ENCODE measurements at places on chromosomes 16 and 17.

- DNase-seq: no peak
Measured at GRCh38 chr17:27555339-27555738, 75.6 kb upstream of the LGALS9 start.

DNA sequence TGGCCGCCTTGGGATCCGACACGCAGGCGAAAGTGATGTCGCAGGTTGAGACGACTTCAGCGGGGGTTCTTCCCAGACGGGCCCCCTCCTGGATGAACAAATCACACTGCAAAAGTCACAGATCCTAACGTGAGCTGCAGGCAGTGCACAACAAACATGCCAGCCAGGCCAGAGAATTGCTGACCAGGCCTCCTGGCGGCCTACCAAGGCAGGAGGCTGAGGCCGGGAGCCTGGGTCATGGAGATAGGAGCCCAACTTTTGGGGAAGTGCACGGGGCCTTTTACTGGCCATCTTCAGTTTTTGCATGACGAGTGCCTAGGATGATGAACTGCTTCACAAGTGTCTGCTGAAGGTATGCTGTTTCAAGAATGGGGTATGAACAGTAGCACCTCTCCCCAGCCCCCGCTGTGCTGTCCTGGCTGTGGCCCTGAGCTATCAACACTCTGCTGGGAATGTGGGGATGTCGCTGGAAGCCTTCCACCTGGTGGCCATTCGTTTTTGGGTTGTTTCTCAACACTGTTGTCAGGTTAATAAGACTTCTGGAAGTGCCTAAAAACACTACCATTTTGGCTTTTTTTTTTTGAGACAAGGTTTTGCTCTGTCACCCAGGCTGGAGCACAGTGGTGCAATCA is 12.2 kb upstream of the ROGDI start:
- no peak for DNase-seq

DNA sequence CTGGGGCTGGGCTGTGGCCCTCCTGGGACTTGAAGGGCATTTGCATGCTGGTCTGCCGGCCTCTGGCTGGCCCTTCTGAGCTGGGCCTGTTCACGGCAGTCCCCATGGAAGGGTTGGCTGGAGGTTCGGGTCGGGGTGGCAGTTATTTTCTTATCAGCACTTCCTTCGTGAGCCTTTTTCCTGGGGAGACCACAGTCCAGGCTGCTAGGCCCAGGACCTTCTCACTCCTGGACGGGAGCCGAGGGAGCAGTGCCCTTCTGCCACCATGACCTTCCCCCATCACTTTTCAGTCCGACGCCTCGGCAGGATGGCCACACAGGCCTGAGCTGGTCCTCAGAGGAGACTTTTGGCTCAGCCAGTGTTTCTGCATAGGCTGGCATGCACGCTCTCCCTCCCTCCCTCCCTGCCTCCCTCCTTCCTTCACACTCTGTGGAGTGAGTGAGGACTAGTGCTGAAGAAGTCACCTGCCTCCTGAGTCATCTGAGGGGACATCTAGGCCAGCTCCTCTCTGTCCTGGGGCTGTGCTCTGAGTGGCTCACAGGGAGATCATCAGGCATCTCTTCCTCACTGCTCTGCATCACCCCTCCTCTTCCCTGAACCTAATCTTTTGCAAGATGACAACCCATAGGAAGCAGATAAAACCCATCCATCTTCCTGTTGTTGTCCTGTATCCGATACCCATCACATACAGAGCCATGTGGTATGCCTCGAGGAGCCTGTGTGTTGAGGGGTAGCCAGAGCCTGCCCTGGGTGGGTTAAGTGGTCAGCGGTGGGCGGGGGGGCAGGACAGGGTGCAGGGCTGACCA is 109.7 kb downstream of the RAP1GAP2 start:
- no peak for DNase-seq

GRCh38 chr17:4843321-4844000 is 10.3 kb downstream of the MINK1 start:
- no peak for DNase-seq

- no peak for DNase-seq
Measured at GRCh38 chr17:30379903-30380381, 1.2 kb downstream of the CPD start.

GRCh38 chr16:55411231-55411630 is 67.8 kb upstream of the MMP2 start:
- no peak for DNase-seq

DNA sequence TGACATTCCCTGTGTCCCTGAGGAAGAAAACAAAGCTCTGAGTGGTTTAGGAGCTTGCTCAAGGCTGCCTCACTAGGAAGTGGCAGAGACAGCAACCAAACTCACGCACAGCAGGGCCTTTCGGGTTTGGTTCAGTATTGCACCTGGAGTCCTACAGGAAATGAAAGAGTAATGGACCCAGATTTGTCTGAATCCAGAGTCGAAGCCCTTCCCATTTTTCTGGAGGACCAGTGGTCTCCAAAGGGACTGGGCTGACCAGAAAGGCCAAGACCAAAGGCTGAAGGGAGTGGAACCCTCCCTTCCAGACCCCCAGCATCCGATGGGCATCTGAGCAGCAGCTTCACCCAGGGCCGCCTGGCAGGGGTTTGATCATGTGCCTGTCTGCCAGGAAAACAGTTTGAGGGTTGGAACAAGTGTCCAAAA is 85.5 kb upstream of the RPL38 start:
- no peak for DNase-seq

- DNase-seq: no peak
Measured at GRCh38 chr16:78437352-78437968, 338.0 kb downstream of the WWOX start.

DNA sequence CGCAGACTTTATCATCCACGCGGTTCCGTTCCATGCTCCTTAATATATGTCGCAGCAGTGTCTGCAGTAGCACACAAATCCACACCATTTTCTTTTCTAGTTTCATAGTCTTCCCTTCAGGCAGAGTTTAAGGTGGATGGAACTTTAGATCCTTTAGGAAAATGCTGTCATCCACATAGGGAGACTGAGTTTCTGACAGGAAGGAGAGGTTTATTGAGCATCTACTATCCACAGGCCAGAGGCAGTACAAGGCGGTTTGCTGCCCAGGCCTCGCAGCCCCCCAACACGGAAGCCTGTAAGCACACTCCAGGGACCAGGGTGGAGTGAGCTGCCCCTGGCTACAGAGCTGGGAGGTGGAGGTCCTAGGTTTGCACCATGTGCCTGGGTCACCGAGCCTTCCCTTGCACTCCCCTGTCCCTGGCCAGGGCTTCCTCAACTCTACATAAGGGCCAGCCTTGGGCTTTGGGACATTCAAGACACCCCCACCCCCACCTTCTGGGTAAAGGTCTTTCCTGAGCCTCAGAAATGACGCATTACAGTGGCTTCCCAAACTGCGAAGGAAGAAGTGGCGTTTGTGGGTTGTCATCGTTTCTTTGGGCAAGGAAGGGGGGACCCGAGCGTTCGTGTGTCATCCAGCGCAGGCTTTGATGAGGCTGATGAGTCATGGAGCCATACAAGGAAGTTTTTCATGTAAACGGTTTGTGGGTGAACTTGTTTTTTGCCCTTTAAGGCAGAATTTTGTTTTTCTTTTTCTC is 146.5 kb upstream of the PLCG2 start:
- no peak for DNase-seq

- DNase-seq: peak; percentile 59
Measured at GRCh38 chr17:15432807-15433611, 34.4 kb downstream of the CDRT4 start.

- DNase-seq: no peak
Measured at GRCh38 chr17:34997355-34997862, 17.1 kb downstream of the LIG3 start.

DNA sequence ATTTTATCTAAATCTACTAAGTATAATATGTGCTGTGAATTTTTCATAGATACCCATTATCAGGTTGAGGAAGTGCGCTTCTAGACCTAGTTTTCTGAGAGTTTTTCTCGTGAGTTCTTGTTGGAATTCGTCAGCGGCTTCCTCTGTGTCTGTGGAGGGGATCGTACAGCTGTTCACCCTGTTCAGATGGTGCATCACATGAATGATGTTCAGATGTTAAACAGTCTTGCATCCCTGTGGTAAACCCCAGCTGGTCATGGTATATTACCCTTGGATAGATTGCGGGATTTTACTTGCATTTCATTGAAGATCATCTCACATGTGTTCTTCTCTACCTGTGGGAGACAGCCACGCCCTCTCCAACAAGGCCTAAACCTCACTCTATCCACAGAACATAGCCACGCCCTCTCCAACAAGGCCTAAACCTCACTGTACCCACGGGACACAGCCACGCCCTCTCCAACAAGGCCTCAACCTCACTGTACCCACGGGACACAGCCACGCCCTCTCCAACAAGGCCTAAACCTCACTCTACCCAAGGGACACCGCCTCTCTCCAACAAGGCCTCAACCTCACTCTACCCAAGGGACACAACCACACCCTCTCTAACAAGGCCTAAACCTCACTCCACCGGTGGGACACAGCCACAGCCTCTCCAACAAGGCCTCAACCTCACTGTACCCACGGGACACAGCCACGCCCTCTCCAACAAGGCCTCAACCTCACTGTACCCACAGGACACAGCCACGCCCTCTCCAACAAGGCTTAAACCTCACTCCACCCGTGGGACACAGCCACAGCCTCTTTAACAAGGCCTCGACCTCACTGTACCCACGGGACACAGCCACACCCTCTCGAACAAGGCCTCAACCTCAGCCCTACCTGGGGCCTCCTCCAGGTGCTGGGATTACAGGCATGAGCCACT is 180.2 kb upstream of the CHMP6 start:
- no peak for DNase-seq

DNA sequence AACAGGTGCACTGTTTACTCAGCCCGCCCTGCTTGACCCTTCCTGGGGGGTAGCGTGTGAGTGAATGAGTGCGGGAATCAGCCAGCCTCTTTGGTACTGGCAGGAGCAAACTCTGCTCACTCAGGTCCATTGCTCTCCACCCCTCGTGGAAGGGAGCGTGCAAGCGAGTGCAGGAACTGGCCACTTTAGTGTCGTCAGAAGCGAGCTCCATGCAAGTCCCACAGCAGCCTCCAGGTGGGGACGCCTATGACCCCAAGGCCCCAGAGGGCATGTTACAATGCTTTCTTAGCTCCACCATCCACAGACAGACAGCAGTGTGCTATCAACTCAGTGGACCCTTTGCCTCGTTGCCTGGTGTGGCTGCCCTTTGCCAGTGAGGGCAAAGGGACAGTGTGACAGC is 1025.1 kb upstream of the CDH8 start:
- no peak for DNase-seq

DNA sequence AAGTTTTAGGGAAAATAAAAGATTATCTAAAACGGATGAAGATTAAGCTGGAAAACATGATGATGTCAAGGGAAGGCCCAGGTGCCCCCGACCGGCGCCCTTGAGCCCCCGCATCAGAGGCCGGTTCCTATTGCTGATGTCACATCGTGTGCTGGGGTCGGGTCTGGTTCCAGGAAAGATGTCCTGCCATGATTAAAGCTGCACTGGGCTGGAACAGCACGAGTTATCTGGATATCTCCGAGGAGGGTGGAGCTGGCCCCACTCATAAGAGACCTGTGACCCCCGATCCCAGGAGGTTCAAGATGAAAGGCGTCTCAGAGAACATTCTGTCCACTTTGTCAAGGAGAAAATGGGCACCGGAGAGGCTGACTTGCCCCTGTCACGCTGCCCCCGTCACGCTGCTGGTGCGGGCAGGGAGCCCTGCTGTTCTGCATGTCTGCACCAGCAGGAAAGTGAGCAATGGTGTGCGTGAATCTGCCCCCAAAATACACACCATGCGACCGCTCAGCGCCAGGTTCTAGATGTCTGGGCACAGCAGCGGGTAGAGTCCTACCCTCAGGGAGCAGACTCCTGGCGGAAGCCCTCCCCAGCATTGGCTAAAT is 53.0 kb downstream of the ENGASE start:
- DNase-seq: no peak

- DNase-seq: no peak
Measured at GRCh38 chr16:59920054-59920453, 1185.9 kb upstream of the GOT2 start.

DNA sequence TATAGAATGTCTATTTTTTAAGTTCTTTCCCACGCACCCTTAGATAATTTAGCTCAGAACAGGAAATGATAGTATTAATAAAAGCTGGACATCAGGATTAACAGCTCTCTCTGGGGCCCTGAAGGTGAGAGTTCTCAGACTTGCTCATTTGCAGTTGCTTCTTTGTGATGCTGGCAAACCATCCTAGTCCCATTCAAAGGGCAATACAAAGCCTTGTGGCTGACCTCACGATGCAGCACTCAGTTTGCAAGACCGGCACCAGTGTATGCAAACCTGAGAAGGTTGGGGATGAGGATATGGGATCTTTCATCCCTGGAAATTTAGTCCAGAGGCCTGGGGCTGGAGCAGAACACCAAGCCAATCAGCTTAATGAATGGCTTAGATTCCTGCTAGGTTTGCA is 29.3 kb downstream of the STH start:
- no peak for DNase-seq

GRCh38 chr16:28983644-28984043 is 1.2 kb upstream of the LAT start:
- DNase-seq: no peak

- peak; percentile 83 for DNase-seq
Measured at GRCh38 chr16:74448990-74449389, 27.7 kb upstream of the CLEC18B start.

DNA sequence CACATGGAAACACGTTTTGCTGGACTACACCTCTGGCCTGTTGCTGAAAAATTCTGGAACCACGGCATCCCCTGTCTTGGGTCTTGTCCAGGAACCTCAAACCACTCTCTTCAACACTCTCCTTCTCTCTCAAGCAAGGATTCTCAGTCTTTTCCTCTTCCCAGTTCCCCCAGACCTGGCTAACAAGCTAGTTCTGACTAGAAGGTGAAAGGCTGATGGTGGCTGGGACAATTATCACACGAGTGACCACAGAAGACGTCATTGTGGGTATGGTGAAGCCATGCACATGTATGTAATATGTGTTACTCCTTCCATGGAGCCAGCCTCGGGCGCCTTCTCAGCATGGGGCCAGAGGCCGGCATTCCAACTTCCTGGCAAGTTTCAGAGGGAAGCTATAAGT is 123.0 kb downstream of the CDYL2 start:
- no peak for DNase-seq

DNA sequence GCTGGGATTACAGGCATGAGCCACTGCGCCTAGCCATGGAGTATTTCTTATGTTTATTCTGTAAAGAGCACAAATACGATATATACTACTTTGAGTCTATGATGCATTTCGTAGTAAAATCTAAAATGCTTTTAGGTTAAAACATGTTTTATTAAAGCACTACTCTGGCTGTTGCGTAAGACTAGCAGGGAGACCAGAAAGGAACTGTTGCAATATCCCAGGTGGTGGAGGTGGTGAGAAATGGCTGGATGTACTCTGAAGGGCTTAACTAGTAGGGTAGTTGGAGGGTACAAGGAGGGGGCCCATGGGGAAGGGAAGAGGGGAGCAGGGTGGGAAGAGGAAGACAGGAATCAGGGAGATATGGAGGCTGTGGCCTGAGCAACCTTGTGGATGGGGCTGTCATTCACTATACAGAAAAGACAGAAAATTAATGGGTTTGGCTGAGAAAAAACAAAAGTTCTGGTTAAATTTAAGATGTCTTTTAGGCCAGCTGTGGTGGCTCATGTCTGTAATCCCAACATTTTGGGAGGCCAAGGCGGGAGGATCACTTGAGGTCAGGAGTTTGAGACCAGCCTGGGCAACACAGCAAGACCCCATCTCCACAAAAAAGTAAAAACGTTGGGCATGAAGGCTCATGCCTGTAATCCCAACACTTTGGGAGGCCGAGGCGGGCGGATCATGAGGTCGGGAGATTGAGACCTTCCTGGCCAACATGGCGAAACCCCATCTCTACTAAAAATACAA is 35.8 kb downstream of the ST3GAL2 start:
- DNase-seq: peak; percentile 14

Measured in AG09309 (cell line).